ENCODE measurements at places on chromosomes 6 and 20.

GRCh38 chr20:25283221-25283951 is 35.5 kb downstream of the PYGB start:
- no peak for DNase-seq

- no peak for DNase-seq
These were observed 153.1 kb upstream of the SIM1 start for GRCh38 chr6:100617633-100618350.

DNA sequence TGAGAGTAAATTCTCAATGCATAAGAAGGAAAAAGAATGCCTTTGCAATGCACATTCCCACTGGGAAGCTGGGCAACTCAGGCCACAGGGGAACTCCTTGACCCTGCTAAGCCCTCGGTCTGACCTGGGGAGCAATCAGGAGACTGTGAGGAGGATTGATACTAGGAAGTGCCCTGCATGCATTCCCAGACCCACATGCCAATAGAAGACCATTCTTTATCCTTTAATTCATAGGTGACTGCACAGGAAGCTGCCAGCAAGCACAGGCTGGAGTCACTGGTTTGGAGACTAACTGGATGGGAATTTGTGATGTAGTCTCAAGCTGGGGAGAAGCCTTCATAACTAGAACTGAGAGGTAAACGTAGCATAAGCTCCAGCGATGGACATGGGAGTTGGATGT is 1012.7 kb downstream of the EYS start:
- DNase-seq: no peak

DNA sequence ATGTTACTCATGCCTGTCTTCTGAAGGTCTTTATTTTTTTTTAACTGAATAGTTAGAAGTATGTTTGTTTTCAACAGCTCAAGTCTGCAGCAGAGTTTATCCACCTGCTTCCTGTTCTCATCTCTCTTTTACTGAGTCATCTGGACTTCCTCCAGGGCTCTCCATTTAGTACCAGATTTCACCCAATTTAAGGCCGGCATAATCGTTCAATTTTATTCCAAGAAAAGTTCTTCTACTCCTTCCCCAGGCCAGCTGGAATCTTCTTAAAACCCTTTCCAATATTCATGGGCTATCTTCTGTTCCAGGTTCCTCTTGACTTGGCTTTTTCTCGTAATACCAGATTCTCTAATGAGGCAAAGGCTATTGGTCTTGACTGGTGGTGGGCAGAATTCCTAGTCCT is 79.0 kb upstream of the LAMA2 start:
- DNase-seq: no peak

GRCh38 chr6:83384751-83385150 is 46.1 kb downstream of the ME1 start:
- no peak for DNase-seq

DNA sequence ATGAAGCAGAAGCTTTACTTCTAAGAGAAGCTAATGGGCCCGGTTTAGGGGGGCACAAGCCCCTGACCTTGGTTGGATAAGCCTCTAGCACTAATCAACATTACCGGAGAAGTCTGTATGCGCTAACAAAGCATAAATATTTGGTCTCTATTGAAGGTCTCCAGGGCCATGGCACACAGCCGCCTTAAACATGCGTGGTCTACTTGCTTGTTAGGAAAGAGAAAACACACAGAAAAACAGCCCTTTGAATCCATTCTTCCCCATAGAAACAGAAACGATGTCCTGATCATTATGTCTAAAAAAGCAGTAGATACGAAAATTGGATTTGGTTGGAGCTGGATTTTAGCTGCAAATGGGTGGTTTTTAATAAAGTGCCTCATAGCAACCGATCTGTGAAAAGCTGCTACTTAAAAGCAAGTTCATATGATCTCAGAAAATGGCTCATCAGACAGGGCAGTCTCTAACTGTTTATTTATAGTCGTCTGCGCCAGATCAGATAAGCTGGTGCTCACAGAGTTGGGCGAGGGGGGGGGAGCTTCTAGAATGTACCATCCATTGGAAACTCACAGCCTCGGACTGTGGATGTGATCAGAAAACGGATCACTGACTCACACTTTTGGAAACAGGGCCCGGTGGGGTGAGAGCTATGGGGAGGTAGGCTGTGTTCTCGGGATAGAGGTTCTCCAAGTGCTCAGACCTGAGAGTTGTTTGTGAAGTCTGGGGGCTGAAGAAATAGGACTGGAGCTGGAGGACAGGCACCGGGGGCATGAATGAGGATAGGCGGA is 35.3 kb upstream of the APCDD1L start:
- DNase-seq: no peak

- DNase-seq: no peak
These were observed 105.9 kb upstream of the ID4 start for GRCh38 chr6:19731282-19731681.

DNA sequence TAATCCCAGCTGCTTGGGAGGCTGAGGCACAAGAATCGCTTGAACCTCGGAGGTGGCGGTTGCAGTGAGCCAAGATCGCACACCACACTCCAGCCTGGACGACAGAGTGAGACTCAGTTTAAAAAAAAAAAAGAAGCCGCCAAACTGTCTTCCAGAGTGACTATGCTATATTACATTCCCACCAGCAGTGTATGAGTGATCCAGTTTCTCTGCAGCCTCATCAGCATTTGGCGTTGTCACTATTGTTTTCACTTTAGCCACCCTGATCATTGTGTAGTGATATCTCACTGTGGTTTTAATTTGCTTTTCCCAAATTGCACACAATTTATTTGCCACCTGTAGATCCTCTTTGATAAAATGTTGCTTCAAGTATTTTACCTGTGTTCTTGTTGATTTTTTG is 6.0 kb upstream of the AKAP12 start:
- DNase-seq: no peak

- no peak for DNase-seq
These were observed 56.9 kb downstream of the PDE10A start for GRCh38 chr6:165605901-165606739.

DNA sequence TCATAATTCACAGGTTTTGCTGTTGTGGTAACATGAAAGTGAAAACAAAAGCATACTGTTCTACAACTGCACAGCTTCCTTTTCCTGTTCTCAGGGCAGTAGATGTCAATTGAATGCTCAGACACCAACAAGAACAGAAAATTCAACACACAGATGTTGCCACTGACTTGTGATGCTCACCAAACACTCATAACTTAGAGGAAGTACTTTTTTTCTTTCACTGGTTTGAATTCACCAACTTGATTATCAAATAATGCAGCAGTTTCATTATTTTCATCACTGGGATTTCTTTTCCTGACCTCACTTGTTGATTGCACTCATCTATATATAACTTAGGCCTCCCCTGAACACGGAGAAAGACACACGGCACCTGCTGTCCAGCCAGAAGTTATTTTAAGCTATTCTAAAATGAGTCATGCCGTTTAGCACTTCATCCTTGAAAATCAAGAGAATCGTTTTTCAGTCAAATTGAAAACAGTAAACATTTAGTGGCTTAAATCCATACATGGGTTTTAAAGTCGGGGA is 949 bp downstream of the TXLNB start:
- no peak for DNase-seq

DNA sequence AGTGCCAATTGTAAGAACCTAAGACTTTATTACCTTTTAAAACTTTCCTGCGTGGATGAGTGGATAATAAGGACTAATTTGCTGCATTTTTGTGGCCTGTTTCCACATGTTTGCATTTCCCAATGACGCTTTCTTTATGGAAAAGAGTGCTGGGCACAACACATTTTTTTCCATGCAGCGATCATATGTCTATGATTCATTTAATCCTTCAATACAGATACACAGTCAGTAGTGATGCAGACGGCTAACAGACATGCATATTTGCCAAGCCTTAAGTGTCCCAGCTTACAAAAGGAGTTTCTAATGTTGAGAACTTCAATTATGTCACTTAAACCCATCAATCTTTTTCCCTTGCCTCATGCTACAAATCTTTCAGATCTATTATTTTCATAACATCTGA is 239.8 kb upstream of the PREP start:
- DNase-seq: no peak

- DNase-seq: no peak
These were observed 47.1 kb downstream of the STX7 start for GRCh38 chr6:132465530-132466485.

DNA sequence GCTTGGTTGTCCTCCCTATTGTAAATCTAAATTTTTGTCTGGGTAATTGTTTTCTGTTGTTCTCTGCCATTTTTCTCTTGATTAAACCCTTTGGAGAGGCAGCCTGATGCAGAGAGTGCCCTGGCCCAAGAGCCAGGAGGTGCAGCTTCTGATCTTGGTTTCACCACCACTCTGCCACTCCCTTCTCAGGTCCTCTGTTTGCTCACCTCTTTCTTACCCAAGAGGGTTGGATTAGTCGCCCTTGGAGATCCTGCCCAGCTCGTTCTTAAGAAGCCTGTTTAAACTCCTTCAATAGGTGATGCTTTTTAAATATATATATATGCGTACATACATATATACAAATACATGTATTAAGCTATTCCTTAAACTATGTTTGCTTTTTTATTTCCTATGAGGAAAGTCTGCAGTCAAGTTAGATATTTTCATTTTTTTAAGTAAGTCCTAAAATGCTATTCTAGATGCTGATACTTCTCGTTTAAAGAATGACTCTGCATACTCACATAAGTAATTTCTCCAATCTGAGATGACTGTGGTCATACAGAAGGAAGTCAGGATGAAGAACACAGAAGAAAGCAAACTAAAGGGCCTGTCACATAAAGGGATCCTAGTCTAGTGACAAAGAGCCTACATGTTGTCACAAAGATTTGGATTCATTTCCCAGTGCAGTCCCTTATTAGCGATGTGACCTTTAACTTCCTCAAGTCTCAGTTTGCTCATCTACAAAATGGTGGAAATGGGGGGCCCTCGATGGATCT is 19.9 kb downstream of the TPD52L1 start:
- DNase-seq: no peak

DNA sequence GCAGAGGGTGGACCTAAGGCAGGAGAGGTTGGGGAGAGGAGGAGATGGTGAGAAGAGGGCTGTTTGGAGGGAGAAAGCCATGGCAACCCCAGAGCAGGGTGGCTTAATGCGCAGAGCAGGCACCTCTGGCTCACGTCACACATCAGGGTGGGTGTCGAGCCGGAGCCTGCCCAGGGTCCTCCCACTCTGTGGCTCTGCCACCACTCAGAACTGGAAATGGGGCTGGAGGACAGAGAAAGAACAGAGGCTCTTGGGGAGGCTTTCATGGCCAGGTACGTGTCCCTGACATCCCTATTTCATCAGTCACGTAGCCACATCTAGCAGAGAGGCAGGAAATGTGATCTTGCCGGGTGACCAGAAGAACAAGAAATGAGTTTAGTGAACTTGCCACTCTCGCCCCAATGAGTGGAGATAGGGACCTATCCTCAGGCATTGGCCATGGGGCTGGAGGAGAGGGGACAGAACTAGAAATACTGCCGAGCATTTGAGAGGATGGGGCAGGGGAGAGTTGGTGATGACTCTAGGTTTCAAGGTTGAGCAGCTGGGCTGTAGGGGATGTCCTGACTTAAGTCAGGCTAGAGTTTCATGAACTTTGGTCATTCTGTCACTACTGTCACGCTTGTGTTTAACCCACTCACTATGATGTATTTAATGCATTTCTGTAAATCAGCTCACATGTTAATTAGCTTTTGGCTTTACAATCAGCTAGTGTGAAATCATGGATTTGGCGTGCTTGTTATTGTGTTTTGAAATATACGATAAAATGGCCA is 52.7 kb downstream of the CDH26 start:
- DNase-seq: no peak

- no peak for DNase-seq
These were observed 3.4 kb downstream of the ZNF512B start for GRCh38 chr20:63966172-63966943.

- DNase-seq: no peak
These were observed 11.3 kb upstream of the TFAP2A start for GRCh38 chr6:10425975-10426780.

DNA sequence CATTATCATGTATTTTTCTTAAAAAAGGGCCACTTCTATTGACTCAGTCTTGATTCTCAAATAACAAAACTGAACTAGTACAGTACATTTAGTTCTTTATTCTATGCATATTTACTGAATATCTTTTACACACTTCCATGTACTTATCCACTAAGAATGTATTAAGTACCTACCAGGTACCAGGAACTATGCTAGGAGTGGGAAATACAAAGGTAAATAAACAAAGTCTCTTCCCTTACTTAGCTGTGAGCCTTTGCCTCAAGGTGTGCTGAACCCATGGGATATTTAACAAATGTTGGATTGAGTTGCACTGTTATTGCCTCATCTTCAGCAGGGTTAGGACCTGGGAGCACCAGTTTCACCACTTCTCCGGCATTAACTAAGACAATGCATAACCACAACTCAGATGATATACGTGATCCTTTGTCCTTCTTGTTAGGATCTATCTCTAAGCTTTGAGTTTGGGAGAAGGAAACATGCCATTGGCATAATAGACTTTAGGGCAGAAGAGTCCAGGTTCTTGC is 533.9 kb downstream of the TFAP2B start:
- DNase-seq: no peak

GRCh38 chr6:110877569-110877968 is 3.0 kb downstream of the AMD1 start:
- DNase-seq: no peak

- no peak for DNase-seq
These were observed 103.5 kb downstream of the JARID2 start for GRCh38 chr6:15349379-15349778.

DNA sequence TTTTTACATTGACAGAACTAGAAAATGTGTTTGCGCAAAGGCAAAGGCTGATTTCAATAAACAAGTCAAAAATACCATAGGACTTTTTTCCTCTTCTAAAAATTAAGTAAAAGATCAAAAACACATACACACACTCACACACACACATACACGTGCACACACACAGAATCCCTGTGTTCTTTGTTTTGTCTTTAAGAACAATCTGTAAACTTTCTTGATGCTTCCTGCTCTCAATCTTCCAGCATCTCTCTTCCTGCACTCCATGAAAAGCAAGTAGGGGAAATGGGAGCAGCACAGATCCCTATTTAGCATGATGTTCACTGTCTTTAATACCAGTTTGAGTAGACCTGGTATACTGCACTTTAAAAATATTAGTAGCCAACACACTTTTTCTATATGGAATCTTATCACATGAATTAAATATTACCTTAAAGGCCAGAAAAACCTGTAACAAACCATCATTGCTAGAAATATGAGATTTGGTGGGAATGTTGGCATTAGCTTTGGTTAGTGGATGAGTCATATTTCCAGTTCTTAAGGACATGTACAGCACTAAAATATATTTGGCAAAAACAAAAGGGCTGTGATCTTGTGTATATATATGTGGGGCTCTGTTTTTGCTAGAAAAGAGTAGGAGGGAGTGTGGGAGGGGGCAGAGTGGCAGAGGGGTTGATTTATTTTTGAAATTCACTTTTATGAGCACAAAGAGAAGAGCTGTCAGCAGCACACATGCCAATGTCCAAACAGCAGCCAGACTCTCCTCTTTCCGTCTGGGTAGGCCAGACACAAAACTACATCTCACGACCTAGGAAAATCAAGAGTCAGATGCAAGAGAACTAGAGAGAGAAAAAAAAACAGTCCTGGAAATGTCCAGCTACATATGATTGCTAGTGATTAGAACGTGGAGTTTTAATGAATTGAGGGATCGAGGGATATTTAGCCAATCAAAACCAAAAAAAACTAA is 4.6 kb downstream of the PTPRK start:
- DNase-seq: no peak

GRCh38 chr6:84003654-84004053 is 29.9 kb upstream of the MRAP2 start:
- DNase-seq: no peak

Measured in stimulated activated CD8-positive, alpha-beta memory T cell treated with anti-CD3 and anti-CD28 coated beads, Interleukin-12 subunit alpha, Interleukin-12 subunit beta, amount 100 ng/mL, for 1 hour (primary cell).